H1 (cell line): ENCODE measurements at places on chromosomes 6 and 20.

DNA sequence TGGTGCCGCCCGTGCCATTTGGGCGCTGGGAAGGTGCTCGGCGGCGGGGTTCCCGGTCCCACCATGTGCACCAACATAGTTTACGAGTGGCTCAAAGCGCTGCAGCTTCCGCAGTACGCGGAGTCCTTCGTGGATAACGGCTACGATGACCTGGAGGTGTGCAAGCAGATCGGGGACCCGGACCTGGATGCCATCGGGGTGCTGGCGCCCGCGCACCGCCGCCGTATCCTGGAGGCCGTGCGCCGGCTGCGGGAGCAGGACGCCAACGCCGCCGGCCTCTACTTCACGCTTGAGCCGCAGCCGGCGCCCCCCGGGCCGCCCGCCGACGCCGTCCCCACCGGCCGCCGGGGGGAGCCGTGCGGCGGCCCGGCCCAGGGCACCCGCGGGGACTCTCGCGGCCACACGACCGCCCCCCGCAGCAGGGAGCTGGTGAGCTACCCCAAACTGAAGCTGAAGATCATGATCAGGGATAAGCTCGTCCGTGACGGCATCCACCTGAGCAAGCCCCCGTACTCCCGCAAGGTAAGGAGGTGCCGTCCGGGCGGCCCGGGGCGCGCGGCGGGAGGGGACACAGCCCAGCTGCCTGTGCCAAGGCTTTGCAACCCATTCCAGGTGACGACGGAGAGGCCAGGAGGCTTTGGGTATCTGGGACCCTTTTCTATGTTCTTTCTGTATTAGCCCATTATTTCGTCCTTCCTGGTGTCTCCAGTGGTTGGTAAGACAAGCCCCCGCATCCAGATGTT lies 547 bp downstream of the SAMD5 start:
- no peak for DNase-seq

DNA sequence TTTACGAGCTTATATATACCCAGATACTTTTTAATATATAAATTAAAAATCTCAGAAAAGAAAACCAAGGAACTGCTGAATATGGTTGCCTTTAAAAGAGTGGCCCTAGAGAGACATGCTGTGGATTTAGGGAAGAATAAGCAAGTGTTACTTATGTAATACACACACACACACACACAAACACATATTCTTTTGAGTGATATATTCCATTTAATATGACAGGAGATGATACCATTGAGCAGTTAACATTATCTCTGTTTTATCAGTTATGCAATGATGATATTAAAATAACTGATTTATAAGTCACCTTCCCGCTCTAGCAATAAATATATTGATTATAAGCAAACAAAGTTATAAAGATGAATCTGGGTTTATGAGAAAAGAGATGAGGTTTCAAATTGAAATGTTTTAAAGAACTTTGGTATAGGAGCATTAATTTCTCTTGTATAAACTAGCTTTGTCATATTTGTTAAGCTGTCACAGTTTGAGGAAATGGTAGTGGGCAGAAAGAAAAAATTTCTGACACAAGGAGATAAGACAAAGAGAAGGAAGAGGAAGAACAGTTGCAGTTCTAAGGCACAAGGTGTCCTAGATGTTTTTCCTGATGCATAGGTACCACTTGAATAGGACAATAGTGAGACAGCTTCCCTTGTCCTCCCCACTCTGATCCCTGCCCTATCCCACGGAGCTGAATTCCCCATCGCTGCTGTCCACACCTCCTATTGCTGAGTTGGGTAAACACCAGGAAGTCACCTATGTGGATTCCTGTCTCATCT lies 26.4 kb downstream of the GPX5 start:
- DNase-seq, result no peak

- DNase-seq, result no peak
Measured at GRCh38 chr20:46809706-46810360, 84.8 kb upstream of the EYA2 start.

DNA sequence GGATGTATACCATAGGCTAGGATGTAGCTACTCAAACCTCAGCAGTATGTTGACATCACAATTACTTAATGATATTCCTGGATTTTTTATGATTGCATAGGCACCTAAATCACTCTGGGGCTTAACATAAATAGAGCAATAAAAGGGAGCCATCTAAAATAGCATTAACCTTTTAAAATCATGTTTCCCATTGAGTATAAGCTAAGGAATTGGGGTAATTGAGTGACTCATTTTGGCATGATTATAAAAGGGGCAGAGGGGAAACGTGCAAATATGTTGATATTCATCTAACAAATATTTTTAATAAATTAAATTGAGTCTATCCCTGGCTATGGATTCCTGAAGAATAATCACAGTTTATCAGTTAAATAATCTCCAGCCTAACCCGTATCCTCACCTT lies 74.0 kb upstream of the ADGRF1 start:
- DNase-seq, result no peak

DNA sequence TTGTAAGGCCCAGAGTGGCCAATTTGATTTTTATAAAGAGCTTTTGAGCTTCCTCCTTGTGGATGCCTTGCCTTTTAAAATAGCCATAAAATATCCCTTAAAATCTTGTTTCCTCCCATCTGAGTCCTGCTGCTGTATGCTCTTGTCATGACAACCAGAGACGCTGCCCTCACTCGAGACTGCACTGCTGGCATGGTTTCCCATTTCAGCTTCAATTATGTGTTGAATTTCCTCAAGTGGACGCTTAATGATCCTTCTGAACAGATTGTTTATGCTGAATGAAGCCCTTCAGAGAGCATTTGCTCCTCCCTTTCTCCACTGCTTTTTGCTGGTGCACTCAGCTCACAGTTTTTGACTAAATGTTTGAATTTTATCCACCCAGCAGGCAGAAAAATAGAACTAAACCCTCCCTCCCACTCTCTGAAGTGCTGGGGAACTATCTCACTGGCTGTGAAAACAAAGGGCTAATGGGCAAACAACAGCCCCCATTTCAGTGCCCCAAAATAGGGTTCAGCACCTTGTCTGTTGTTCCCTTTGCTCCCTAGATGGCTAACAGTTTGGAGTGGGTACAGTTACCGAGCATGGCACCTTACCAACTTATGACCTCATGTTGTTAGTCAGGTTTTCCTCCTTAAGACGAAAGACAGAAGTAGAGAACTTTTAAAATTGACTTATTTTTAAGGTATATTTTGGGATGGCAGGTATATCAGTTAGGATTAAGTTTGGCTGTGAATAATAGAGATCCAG lies 45.5 kb upstream of the RNF8 start:
- no peak for DNase-seq

- DNase-seq, result no peak
Measured at GRCh38 chr20:53660078-53660909, 66.7 kb upstream of the ZNF217 start.

DNA sequence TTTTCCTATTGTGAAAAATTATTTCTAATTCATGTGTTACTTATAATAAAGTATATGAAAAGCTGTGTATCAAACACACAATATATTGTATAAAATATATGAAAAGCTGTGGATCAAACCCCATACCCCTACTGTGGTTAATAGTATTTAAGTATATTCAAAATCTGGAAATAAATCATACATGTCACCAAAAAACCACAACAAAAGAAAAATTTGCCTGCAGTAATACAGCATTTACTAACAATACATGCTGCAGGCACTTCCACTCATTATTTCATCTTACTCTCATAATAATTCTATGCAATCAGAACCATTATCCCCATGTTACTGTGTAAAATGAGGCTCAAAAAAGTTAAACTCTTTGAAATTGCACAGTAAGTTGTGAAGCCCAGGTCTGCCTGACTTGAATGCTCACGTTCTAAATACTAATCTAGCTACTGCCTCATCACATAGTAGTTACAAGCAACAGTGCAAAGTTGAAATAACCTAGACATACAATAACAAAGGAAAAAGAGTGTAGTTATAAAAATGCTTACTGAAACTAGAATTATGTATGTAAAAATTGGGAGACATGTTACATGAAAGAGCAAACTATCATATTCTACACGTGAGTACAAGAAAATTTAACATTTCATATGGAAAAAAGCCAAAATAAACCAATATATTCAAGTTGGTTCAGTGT lies 61.7 kb downstream of the FAM217A start:
- no peak for DNase-seq

GRCh38 chr6:47633141-47633540 lies 65.2 kb upstream of the ADGRF4 start:
- no peak for DNase-seq

- DNase-seq, result no peak
Measured at GRCh38 chr6:146017672-146018071, 11.2 kb upstream of the GRM1 start.

GRCh38 chr20:15288106-15288505 lies 950.7 kb upstream of the FLRT3 start:
- no peak for DNase-seq

DNA sequence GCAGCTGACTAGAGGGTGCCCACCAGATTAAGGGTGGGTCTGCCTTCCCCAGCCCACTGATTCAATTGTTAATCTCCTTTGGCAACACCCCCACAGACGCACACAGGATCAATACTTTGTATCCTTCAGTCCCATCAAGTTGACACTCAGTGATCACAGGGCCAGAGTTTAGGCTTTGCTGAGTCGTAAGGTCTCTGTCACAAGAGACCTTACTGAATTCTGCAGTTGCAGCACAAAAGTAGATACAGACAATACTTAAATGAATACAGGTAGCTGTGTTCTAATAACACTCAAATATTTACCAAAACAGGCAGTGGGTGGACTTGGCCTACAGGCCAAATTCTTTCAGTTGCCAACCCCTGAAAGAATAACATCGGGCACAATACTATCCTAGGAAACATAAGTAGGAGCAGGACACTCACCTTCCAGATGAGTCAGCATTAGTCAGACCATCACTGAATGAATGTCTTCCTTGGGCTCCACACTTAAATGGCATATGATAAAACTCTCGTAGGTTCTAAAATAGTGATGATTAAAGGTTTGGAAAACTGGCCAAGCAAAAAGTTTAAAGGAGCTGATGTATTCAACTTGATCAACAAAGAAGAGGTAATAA lies 190.0 kb downstream of the UBE3D start:
- no peak for DNase-seq

GRCh38 chr6:92011681-92012245 lies 1407.6 kb downstream of the EPHA7 start:
- no peak for DNase-seq

DNA sequence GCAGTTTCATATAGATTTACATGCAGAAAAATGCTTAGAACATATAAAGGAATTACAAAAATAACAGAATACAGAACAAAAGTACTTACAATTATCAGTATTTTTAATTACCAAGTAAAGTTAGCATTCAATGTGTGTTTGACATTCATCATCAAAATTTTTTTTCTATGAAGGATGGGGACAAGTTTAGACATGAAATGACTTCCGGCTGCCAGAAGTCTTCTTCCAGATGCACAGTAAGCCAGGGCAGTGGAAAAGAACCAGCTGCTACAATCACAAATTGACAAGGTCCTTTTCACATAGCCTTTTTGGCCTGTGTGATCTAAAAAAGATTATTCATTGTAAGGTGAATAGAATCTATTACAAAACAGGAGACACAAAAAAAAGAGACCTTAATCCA lies 73.8 kb downstream of the HUS1B start:
- DNase-seq, result no peak

DNA sequence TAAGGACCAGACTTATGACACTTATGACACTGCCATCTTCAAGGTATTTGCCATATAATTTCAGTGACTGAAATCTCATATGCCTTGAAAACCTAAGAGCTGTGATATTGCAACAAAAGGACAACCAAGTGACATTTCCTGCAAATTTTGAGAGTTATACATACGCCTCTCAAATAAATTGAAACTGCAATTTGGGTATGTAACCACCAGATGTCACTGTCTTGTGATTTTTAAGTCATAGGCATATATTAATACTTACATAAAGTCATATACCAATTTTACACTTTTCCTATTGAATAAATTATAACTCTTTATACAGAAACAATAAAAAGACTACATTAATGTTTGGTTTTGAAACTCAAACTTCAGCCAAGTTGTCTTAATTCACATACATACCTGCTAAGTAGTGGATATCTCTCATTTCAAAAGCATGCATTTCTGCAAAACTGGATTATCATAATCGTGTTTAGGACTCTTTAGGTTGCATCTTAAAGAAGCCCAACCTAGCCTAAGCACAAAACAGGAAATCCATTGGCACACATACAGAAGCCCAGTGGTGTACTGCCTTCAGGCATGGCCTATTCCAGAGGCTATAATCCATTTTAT lies 180.2 kb downstream of the PACRG start:
- DNase-seq, result no peak

- DNase-seq, result no peak
Measured at GRCh38 chr6:54299542-54300269, 8.5 kb upstream of the TINAG start.

DNA sequence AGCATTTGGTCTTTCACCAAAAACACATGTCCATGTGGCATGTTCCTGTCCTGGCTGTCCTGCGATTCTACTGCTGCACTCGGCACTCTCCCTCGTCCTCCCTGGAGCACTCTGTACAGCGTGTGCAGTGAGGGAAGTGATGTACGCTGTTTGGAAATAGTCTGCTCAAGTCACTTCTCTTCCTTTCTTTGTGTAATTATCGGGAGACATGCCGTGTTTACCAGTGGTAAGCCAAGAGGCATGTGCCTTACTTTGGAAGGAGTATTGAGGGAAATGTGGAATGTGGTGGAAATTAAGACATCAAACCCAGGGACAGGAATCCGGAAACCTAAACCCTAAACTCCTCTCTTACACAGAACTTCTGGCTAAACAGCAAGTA lies 268.5 kb upstream of the FOXQ1 start:
- DNase-seq, result no peak

GRCh38 chr6:46134216-46134615 lies 4.4 kb downstream of the ENPP4 start:
- DNase-seq, result no peak

GRCh38 chr6:163951326-163951725 lies 536.8 kb downstream of the QKI start:
- DNase-seq, result peak; percentile 26

DNA sequence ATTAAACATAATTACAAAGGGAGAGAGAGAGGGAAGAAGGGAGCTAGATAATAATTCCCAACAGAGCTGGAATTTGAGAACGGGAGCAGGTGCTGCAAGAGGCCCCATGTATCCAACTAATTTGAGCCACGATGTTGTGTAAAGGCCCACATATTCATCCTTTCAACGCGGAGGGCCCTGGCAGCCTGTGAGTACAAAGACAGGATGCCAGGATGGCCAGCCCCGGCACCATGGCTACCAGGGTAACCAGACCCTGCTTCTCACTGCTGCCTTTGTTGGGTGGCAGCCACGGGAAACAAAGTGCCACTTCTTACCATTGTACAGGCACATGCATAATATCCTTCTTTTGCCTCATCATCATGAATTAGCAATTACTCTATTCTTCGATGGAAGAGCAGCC lies 492.0 kb upstream of the NRSN1 start:
- no peak for DNase-seq

- peak; percentile 41 for DNase-seq
Measured at GRCh38 chr20:32918296-32918695, 59.6 kb downstream of the EFCAB8 start.

- DNase-seq, result no peak
Measured at GRCh38 chr6:25754535-25754934, at the start of gene SLC17A4. SLC17A4 (plus strand) TSS chr6:25754742; CDS start chr6:25761963, 7,221 bp downstream.

- no peak for DNase-seq
Measured at GRCh38 chr6:1176567-1176966, 135.3 kb upstream of the FOXQ1 start.
